Stimulated activated naive CD4-positive, alpha-beta T cell treated with Interleukin-2 at 50 U/mL for 16 hours (primary cell): ENCODE measurements at places on chromosomes 6 and 20.

GRCh38 chr6:57069920-57070331 lies 20.1 kb upstream of the ZNF451 start:
- no peak for DNase-seq

DNA sequence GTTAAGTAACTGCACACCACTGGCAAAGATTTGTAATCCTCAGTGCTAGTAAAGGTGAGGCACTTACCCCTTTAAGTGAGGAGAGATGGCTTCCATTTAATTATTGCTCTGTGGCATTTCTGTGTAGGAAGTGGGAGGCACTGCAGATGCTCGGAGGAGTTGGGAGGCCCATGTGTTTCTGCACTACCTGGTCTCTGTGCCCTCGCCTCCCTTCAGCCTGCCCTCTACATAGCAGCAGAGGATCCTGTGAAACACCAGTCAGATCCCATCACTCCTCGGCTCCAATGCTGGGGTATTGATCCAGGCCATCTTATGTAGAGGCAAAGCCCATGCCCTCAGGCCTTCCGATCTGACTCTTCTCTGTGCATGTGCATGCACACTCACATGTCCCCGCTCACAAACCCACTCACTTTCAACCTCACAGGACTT lies 67.0 kb downstream of the SLX4IP start:
- no peak for DNase-seq

- no peak for DNase-seq
These were observed 21.7 kb downstream of the SEC63 start for GRCh38 chr6:107936162-107936909.

GRCh38 chr6:64243618-64244017 lies 608.0 kb downstream of the PHF3 start:
- DNase-seq: no peak
